HAP-1 (cell line): ENCODE measurements at places on chromosomes 12 and 14.

GRCh38 chr12:103600967-103601728 is 14.1 kb downstream of the STAB2 start:
- no peak for DNase-seq

GRCh38 chr12:62273724-62274380 is 13.6 kb downstream of the USP15 start:
- no peak for DNase-seq

DNA sequence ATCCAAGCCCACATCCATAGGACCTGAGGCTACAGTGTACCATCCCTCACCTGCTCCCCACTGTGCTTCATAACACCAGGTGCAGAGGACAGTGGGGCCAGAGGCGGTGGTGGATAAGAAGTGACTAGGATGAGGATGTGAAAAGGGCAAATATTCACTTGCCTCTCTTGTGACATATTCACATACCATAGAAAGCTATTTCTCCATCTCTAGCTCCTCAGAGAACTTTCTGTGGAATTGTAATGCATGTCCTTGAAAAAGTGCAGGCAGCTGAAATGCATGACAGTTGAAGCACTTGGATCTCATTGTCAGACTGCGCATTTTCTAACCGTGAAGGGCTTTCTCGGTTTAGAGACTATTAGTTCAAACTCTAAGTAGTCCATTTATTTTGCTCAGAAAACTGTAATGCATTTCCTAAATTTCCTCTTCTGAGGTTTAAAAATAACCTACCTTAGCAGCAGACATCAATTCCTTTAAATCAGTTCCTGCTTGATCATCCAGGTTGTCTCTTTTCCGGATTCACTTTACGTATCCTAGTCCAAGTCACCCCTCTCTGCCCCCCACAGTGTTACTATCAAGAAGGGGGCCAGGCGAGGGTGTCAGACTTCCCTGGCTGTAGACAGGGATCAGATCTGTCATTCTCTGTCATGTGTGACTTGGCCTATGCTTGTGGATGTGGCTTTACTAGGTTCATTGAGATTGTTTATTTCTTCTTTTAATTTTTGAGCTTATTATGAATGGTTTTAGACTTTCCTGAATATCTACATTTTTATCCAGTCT is 984.0 kb upstream of the TMEM132C start:
- DNase-seq: no peak

- no peak for DNase-seq
These were observed 40.7 kb upstream of the RIN3 start for GRCh38 chr14:92472860-92473259.

DNA sequence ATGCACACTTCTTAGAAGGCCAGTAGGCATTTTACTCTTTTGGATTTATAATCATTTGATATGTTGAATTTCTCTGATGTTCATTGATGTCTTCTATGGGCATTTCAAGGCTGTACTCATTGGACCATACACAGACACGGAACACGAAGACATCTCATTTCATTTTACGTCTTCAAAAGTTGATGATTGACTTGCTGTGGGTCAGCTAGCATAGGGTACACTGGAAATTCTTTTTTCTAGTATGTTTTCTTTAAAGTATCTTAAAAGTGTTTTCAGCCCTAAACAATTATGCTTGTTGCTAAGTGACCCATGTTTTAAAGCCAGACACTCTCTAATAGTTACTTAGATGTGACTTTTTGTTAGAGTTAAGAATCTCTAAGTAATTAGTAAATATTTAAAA is 16.3 kb downstream of the TRHDE start:
- no peak for DNase-seq

- no peak for DNase-seq
These were observed 92.5 kb downstream of the GPHN start for GRCh38 chr14:66600416-66600815.

- no peak for DNase-seq
These were observed 6.6 kb downstream of the DLK1 start for GRCh38 chr14:100733152-100733850.

GRCh38 chr12:121697093-121697698 is 15.4 kb upstream of the TMEM120B start:
- DNase-seq: peak; percentile 51

GRCh38 chr12:66600903-66601302 is 78.0 kb downstream of the GRIP1 start:
- DNase-seq: no peak

- peak; percentile 95 for DNase-seq
These were observed at the start of gene KCNH3 for GRCh38 chr12:49538510-49539403. Gene KCNH3 (plus strand): TSS chr12:49539030. CDS start chr12:49539417, 387 bp downstream.

DNA sequence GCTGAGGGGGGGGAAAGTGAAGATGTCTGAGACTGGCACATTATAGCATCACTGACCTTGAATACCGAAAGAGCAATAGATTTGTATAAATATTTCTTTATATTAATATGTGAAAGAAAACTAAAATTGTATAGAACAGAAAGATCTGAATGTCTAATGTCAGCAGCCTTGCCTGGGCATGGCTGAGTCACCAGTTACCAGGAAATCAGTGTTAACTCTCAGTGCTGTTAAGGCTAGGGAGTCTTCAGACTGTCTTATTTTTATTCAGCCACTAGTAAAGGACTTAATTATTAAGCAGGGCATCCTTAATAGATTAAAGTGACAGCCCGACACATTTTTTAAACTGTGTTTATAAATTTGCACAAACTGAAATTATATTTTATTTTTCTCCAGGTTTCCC is 122.9 kb upstream of the AEBP2 start:
- no peak for DNase-seq

- no peak for DNase-seq
These were observed 362.8 kb downstream of the CACNA1C start for GRCh38 chr12:2415568-2415944.

DNA sequence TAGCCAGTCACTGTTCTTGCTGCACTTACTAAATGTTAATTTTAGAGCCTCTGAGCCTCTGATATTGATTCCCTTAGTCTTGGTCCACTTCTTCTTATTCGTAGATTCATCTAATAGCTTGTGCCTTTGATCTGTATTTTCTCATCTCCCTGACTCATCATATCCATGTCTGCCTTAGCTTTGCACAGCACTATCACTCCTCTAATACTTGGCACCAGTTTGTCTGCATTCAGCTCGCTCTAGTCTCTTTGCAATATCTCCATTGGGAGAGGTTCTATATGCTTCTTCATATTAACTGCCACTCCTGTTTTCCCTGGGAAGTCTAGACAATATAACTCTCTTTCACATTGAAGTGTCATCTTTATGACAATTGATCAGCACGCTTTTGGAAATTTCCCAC is 68.5 kb upstream of the CSRP2 start:
- DNase-seq: no peak

- DNase-seq: no peak
These were observed 4.3 kb downstream of the PCK2 start for GRCh38 chr14:24098229-24098926.
